ENCODE measurements at places on chromosomes 4 and X. TPM values are rescaled to one million over a fixed set of nuclear protein-coding genes. Genes with fewer than 3 reads are reported as not detected.

GRCh38 chr4:33058998-33059397 lies 2338.8 kb downstream of the PCDH7 start:
- H3K4me1 ChIP-seq = no peaks in the 10 kb centered on the region
- no peaks in the 10 kb centered on the region for H3K36me3 ChIP-seq
- no peak overlapping the region for H3K4me3 ChIP-seq
- H3K27ac ChIP-seq = no peak overlapping the region
- DNase-seq = no peak
- H3K27me3 ChIP-seq = no peaks in the 10 kb centered on the region

- DNase-seq = no peak
- H3K36me3 ChIP-seq = no peaks in the 10 kb centered on the region
- no peak overlapping the region for H3K27ac ChIP-seq
- peaks cover 6% of the 10 kb centered on the region for H3K4me1 ChIP-seq
- no peak overlapping the region for H3K4me3 ChIP-seq
Observed at GRCh38 chrX:69025802-69026301, 139.4 kb downstream of the PJA1 start.

GRCh38 chrX:8927701-8928100 lies 106.2 kb downstream of the FAM9B start:
- H3K4me3 ChIP-seq = no peak overlapping the region
- H3K36me3 ChIP-seq = no peaks in the 10 kb centered on the region
- H3K4me1 ChIP-seq = no peaks in the 10 kb centered on the region
- peaks cover 7% of the 10 kb centered on the region for H3K27me3 ChIP-seq
- no peak for DNase-seq
- H3K27ac ChIP-seq = no peak overlapping the region

GRCh38 chr4:107213410-107213809 lies 177.3 kb upstream of the DKK2 start:
- no peak overlapping the region for H3K27ac ChIP-seq
- H3K36me3 ChIP-seq = no peaks in the 10 kb centered on the region
- H3K4me1 ChIP-seq = no peaks in the 10 kb centered on the region
- H3K4me3 ChIP-seq = no peak overlapping the region
- no peak for DNase-seq

- H3K36me3 ChIP-seq = no peaks in the 10 kb centered on the region
- no peak for DNase-seq
- H3K27me3 ChIP-seq = no peaks in the 10 kb centered on the region
- no peak overlapping the region for H3K27ac ChIP-seq
Observed at GRCh38 chr4:176708771-176709311, 83.9 kb downstream of the VEGFC start.

DNA sequence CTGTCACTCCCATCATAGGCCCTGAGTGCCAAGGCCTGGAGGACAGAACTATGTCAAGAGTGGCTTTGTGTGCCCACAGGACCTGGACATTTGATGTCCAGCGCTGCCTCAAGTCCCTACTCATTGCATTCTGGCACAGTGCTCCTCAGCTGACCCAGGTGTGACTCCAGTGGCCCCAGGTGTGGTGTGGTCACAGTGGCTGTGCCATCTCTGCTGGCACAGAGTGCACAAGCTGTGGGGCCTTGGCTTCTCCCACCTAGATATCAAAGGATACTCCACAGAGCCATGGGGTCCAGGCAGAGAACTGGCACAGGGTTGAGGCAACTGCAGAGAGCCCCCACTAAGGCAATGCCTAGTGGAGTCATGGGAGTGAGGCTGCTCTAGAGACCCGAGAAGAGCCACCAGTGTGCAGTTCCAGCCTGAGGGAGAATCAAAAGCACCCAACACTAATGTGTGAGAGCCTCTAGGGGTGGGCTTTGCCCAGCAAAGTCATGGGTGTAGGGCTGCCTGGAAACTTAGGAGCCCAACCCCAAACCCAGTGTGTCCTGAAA lies 25.6 kb downstream of the PYURF start:
- no peak overlapping the region for H3K4me3 ChIP-seq
- no peak overlapping the region for H3K27ac ChIP-seq
- no peaks in the 10 kb centered on the region for H3K4me1 ChIP-seq
- no peak for DNase-seq

UVSSA gene
- 25.8 TPM for total RNA-seq

BDH2 gene
- total RNA-seq = 17.6 TPM
